ENCODE measurements at places on chromosomes 2 and 18.

- no peak for DNase-seq
- H3K27me3 ChIP-seq = no peaks in the 10 kb centered on the region
- H3K27ac ChIP-seq = no peak overlapping the region
Measured at GRCh38 chr2:20027705-20028434, 15.4 kb upstream of the MATN3 start.

- no peak for DNase-seq
- no peak overlapping the region for H3K4me3 ChIP-seq
- H3K4me1 ChIP-seq = peaks cover 17% of the 10 kb centered on the region
- peaks cover 4% of the 10 kb centered on the region for H3K36me3 ChIP-seq
- H3K27me3 ChIP-seq = no peaks in the 10 kb centered on the region
Measured at GRCh38 chr18:10101729-10102128, 187.9 kb downstream of the VAPA start.

DNA sequence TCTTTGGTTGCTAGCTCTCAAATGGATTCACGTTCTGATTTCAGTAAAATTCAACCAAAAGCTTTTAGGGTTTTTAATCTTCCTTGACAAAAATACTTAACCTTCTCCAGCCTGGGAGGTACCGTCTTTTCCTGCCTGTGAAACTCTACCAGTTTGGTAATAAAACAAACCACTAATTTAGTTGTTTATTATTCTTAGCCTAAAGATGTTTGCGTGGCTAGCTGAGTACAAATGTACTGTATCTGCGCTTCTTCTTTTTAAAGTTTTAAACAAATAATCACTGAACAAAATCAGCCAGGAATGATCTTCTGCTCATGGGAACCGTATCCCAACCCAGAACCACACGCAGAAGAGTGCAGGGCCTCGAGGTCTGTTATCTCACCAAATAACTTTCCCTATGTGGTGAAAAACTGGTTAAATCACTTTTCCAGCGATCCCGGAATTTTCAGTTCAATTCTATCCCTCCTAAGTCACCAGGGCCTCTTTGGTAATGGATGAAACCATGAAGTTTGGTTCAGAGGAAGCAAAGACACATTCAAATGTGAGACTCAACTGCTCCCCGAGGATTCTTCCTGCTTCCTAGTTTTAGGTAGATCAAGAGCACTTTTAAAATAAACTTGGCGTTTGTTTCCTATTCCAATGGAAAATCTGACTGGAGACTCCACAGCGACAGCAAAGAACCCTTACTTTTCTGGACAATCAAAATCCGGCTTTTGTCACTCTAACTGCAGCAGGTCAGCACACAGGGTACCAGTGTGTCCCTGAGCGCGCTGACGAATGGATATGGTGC, 36.1 kb downstream of the BCL2 start:
- no peak for DNase-seq
- no peaks in the 10 kb centered on the region for H3K27me3 ChIP-seq
- H3K4me3 ChIP-seq = no peak overlapping the region
- no peaks in the 10 kb centered on the region for H3K4me1 ChIP-seq
- peaks cover 2% of the 10 kb centered on the region for H3K36me3 ChIP-seq
- no peak overlapping the region for H3K27ac ChIP-seq

DNA sequence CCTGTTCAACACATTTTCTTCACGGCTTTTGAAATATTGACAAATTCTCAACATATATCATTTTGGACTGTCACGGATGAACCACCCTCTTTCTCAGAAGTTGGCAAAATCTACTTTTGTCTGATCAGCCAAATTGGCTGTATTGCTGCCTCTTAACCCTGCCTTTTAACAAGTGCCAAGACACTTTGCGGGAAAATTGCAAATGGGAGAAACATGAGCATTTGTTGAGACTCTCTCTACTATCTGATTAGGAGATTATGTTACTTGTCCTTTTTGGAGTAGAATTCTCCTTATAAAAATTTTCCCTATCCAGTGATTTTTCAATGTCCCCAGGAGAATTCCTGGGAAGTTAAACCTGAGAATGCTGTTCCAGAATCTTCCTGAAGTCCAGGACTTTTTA, 256.2 kb upstream of the ZSWIM2 start:
- no peaks in the 10 kb centered on the region for H3K4me1 ChIP-seq
- peaks cover 33% of the 10 kb centered on the region for H3K27me3 ChIP-seq
- no peak overlapping the region for H3K4me3 ChIP-seq

- no peaks in the 10 kb centered on the region for H3K27me3 ChIP-seq
- peaks cover 19% of the 10 kb centered on the region for H3K4me1 ChIP-seq
- H3K4me3 ChIP-seq = no peak overlapping the region
- DNase-seq = no peak
Measured at GRCh38 chr2:234368861-234369261, 128.0 kb downstream of the ARL4C start.

DNA sequence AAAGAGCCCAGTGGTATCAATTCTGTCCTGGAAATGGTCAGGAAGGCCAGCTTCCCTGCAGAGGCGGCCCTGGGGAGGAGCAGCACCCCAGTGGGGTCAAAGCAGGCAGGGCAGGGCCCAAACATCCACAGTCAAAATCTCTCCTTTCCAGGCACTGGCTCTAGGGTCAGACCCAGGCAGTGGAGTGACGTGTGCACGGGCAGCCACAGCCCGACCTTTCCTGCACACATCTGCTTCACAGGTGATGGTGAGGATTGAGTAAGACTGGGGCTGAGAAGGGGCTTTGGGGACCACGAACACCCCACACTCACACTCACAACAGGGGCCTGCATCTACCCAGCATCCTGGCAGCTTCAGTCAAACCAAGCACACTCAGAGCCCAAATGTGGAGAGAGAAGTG, 97.8 kb upstream of the GLI2 start:
- DNase-seq = no peak
- H3K4me3 ChIP-seq = no peak overlapping the region
- peaks cover 83% of the 10 kb centered on the region for H3K27me3 ChIP-seq
- no peaks in the 10 kb centered on the region for H3K4me1 ChIP-seq

DNA sequence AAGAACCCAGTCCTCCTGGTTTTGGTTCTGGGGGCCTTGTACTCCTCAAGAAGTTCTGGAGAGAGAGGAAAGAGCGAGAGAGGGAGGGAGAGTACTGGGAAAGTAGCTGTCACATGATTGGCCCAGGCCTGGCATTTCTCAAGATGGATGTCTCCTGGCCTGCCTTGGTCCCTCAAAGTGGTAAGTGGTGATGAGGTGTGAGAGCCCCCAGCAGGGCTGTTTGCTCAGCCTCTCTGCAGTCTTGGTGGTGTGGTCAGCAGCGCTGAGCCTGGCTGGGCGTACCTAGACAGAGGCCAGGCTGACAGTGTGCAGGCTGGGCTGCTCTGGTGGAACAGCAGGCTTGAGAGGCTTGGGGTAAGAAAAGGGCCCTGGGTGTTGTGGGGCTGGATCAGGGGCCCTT, 2.5 kb downstream of the SPEG start:
- H3K4me1 ChIP-seq = peaks cover 9% of the 10 kb centered on the region
- no peak for DNase-seq

GRCh38 chr2:143124445-143124844, 4.8 kb upstream of the ARHGAP15 start:
- no peak overlapping the region for H3K27ac ChIP-seq
- no peak overlapping the region for H3K4me3 ChIP-seq
- H3K27me3 ChIP-seq = peaks cover 12% of the 10 kb centered on the region

DNA sequence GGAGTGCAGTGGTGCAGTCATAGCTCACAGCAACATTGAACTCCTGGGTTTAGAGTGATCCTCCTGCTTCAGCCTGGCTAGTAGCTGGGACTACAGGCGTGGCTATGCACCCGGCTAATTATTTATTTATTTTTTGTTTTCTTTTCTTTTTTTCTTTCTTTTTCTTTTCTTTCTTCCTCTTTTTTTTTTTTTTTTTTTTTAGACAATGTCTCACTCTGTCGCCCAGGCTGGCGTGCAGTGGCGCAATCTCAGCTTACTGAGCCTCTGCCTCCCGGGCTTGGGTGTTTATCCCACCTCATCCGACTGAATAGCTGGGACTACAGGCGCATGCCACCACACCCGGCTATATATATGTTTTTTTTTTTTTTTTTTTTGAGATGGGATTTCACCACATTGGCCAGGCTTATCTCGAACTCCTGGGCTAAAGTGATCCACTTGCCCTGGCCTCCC, 1.4 kb upstream of the ANXA4 start:
- H3K36me3 ChIP-seq = no peaks in the 10 kb centered on the region
- no peak for DNase-seq
- H3K4me3 ChIP-seq = peak overlapping the region; percentile 89
- peaks cover 3% of the 10 kb centered on the region for H3K27me3 ChIP-seq
- peak overlapping the region; percentile 96 for H3K27ac ChIP-seq

DNA sequence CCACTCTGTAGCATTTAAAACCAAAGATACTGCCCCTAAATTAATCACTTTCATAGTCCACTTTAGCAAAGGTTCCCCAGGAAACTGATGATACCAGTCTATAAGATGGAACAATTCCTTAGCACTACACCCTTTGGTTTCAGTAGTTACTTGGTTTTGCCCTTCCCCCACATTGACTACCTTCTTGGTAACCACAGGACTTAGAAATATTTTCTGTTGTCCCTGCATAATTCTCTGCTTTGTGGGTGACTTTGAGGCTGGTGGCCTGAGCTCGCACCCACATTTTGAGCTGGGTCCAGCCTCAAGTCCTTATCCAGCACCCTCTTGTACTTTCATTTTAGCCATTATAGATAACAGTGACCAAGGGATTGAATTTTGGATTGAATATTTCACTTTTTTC, 23.1 kb downstream of the ELP2 start:
- H3K27me3 ChIP-seq = no peaks in the 10 kb centered on the region
- no peak overlapping the region for H3K4me3 ChIP-seq
- no peak for DNase-seq
- H3K27ac ChIP-seq = peak overlapping the region; percentile 19
- peaks cover 25% of the 10 kb centered on the region for H3K4me1 ChIP-seq
- H3K36me3 ChIP-seq = peaks cover 61% of the 10 kb centered on the region

DNA sequence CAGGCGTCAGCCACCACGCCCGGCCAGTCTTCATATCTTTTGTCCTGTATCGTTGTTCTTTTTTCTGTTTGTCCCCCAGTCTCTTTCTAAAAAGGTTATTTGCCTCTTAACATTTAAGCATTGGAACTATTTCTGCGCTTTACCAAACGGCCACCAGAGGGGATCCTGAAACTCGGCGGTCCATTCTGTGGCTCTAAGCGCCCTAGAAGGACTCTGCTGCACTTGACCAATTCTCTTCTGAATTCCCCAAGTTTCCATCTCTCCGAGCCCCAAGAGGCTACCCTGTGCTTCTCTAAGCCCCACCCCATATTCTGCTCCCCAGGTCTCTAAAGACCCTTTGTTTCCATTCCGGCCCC, 33.1 kb upstream of the REG3G start:
- no peak overlapping the region for H3K27ac ChIP-seq
- H3K27me3 ChIP-seq = peaks cover 30% of the 10 kb centered on the region
- no peak for DNase-seq
- H3K4me3 ChIP-seq = no peak overlapping the region
- no peaks in the 10 kb centered on the region for H3K36me3 ChIP-seq

GRCh38 chr2:171963198-171963597, 36.6 kb upstream of the METAP1D start:
- no peak overlapping the region for H3K4me3 ChIP-seq
- no peaks in the 10 kb centered on the region for H3K27me3 ChIP-seq
- H3K36me3 ChIP-seq = peaks cover 8% of the 10 kb centered on the region
- no peak overlapping the region for H3K27ac ChIP-seq
- DNase-seq = no peak
- H3K4me1 ChIP-seq = peaks cover 20% of the 10 kb centered on the region

GRCh38 chr2:239275044-239275685, 125.7 kb downstream of the HDAC4 start:
- no peaks in the 10 kb centered on the region for H3K27me3 ChIP-seq
- no peak overlapping the region for H3K4me3 ChIP-seq

DNA sequence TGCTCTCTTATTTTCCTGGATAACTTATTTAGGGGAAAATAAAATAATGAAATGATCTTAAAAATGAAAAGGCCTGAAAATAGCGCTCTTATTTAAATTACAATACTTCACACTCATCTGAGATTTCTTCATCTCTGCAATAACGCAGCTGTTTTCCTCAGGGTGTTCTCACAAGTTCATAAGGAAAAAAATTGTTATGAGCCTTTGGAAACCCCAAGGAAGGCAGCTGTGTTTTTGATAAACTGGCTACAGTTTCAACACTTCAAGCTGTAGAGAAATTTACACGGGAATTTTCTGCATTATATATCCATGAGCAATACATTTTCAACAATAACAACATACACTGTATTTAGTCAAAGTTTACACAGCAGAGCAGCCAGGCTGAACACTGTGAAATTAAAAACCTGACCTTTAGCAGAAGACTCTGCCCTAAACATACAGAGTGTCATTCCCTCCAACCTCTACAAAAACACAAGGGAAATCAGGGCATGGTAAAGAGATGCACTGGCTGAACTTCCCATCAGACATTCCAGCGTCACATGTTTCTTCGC, 959.6 kb downstream of the SLC4A3 start:
- H3K27ac ChIP-seq = peak overlapping the region; percentile 59
- H3K36me3 ChIP-seq = no peaks in the 10 kb centered on the region
- no peak for DNase-seq
- peaks cover 45% of the 10 kb centered on the region for H3K4me1 ChIP-seq

GRCh38 chr2:109429567-109430328, 184.0 kb downstream of the SEPTIN10 start:
- no peak for DNase-seq
- no peak overlapping the region for H3K4me3 ChIP-seq
- H3K36me3 ChIP-seq = peaks cover 44% of the 10 kb centered on the region
- H3K27me3 ChIP-seq = no peaks in the 10 kb centered on the region
- H3K27ac ChIP-seq = no peak overlapping the region

DNA sequence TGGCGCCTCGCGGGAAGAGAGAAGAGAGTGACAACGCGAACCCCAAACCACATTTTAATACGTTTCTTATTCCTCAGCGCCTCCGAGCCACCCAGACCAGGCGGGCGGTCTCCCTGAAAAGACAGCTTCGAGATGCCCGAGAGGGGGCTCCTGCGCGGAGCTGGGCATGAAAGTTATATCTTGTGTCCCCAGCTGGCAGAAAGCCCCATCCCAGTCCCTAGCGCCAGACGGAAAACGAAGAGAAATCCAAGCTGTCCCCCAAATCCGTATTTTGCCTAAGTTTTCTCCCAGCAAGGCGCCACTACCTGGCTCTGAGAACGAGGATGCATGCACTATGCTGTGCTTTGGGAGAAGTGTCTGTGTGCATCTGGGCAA, 797 bp downstream of the NXPH2 start:
- H3K36me3 ChIP-seq = no peaks in the 10 kb centered on the region
- H3K4me3 ChIP-seq = peak overlapping the region; percentile 51
- H3K4me1 ChIP-seq = peaks cover 8% of the 10 kb centered on the region

- no peak overlapping the region for H3K4me3 ChIP-seq
- peak overlapping the region; percentile 84 for H3K27ac ChIP-seq
- H3K36me3 ChIP-seq = peaks cover 10% of the 10 kb centered on the region
- H3K4me1 ChIP-seq = peaks cover 73% of the 10 kb centered on the region
Measured at GRCh38 chr18:365651-366050, 97.8 kb upstream of the THOC1 start.
